Esophagus mucosa (tissue), 1 donor: ENCODE measurements at places on chromosomes 5 and 9. TPM values are rescaled to one million over a fixed set of nuclear protein-coding genes. Genes with fewer than 3 reads are reported as not detected.
A peak's percentile ranks its signal among the peaks of the same experiment; 100 is the strongest.

DNA sequence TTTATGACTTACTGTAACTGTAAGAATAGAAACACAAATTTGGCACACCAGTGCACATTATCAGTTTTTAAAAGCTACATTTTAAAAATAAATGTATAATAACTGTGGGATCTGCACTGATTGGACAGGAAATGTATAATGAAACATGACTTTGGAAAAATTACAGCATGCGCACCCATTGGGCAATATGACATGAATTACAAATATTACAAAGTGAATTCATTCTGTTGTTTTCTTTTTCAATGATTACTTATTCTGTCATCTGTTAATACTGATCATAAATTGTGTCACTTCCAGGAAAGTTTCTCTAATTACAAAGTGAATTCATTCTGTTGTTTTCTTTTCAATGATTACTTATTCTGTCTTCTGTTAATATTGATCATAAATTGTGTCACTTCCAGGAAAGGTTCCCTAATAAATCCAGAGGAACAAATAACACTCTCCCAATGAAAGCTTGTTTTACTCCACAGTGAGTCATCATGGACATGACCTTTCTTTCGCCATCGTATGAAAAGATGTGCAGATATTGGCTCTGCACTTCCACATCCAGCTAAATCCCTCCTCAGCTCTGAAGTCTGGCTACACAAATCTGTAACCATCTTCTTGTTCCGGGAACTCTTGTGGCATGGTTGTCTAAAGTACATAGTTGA lies 297.0 kb upstream of the HAPLN1 start:
- ATAC-seq = no peak

DNA sequence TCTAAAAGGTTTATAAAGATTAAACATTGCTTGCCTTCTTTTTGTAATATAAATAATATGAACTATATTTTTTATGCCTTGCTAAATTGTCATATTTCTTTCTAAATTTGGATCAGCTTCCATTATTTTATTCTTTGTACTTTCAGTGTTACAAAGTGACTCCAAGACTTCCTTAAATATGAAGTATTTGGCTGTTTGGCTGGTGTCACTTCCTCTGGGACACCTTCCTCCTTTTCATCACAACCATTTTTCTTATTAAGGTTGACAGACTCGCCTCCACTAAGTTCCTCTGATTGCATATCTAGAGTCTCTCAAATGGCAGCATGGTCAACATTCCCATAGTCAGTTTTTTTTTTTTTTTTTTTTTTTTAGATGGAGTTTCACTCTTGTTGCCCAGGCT lies 73.8 kb upstream of the SLC1A1 start:
- no peak for ATAC-seq

- ATAC-seq = no peak
Observed at GRCh38 chr9:29311221-29311620, 1737.9 kb upstream of the C9orf72 start.

MYMK gene
- total RNA-seq = not detected

DNA sequence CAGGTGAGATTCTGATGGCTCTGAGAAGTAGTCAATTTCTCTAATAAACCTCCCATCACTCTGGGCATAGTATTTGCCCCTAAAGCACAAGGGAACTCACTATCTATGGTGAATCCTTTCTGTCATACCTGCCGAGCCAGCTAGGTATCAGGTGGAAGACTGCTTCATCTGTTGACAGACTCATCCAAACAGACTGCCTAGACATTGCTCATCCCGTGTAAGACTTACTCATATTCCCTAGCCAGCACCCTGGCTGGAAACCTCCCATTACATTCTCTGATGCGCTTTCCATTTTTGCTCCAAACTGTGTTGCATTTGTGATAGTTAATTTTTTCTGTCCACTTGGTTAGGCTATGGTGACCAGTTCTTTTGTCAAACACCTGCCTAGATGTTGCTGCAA lies 595.9 kb downstream of the DNAH5 start:
- ATAC-seq = no peak

GRCh38 chr9:106074006-106074405 lies 379.7 kb downstream of the TMEM38B start:
- ATAC-seq = no peak

DNA sequence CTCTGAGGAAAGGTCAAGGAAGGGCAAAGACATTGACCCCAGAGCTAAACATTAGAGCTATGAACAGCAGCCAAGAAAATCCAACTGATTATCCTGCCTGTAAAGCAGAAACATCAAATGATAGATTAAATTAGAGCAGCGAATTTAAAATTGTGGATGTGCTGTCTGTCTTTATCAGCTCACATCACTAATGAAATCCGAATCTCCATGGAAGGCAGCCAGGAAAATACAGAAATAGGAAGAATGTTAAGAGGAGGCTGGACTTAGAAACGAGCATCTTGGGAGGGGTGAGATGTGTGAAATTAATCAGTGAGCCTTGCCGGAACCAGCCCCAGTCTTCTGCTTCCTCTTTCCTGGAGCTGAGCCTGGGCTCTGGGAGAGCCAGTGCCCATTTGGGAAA lies 191.0 kb downstream of the PJA2 start:
- no peak for ATAC-seq

- ATAC-seq = no peak
Observed at GRCh38 chr5:61575103-61575502, 243.0 kb downstream of the ZSWIM6 start.

DNA sequence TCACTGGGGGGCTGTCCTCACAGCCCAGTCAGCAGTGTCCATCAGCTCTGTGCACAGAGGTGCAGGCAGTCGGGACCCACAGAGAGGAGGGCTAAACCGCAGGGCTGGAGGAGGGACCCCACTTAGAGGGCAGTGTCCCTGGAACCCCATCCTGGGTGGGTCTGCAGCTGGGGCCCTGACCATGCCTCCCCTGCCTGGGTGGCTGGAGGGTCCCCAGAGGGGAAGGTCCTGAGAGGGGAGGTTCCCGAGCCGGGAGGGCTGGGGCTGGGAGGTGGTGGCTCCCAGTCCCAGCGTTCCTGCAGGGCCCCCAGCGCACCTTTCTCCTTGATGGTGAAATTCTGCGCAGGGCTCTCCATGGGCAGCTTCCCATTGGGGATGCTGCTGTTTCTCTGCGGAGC lies 32.7 kb downstream of the EXOC3 start:
- no peak for ATAC-seq

DNA sequence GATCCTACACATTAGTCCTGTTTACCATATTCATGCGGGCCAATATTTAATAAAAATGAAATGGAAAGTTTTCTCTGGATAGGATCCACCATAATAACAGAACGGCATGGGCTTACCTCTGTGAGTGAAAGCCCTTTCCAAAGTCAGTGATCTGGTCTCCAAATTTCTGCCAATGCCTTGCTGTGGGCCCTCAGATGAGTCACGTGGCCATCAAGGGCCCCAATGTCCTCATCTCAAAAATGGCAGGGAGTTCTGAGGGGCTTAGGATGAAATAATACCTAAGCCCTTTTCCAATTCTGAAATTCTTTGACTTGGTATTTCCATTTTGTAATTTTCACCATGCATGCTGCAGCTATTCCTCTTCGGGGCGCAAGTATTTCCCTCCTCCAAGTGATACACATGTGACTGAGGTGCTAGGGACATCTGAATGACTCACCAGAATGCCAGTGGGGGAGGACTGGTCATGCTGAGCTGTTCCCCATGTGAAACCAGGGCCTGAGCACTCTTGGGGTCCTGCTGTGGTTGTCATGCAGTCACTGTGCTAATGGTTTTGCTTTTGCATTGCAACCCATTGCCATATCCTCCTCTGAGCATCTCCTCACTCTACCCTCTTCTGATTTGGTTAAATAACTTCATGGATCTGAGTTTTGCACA lies 35.0 kb downstream of the ITK start:
- ATAC-seq = no peak

DNA sequence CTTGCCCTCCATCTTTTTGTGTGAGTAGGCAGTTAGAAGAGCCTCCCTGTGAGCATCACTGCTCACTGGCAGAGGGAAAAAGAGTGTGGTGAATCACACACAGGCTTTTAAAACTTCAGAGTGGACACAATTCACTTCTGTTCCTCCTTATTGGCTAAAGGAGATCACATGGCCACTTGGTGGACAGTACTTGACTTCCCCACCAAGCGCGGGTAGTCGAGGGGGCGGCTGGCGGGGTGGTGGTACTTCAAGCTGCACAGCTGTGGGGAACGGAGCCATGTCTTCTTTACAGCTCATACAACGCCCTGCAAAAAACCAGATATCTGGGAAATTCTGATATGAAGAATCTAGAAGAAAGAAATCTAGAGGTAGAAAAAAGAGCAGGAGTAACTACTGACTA lies 95.4 kb downstream of the PAM start:
- no peak for ATAC-seq

- ATAC-seq = no peak
Observed at GRCh38 chr5:23268136-23268535, 239.3 kb upstream of the PRDM9 start.

TRIM7 gene
- 36.9 TPM for total RNA-seq

DNA sequence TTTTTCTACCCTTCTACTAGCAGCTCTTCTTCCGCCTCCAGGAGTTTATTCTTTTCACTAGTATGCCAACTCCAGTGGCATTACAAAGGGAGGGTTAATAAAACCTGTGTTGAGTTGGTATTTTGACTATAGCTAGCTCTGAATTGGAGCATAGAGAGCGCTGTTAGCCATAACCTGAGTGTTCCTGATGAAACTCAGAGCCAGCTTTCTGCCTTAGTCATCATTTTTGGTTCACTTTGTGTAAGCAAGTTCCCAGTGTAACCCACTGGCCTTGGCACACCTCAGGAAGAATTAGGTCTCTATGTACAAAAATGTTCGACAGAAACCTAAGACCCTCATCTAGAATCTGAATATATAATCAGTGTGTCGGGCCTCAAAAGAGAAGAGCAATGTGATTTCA lies 238.9 kb downstream of the NR3C1 start:
- no peak for ATAC-seq

DNA sequence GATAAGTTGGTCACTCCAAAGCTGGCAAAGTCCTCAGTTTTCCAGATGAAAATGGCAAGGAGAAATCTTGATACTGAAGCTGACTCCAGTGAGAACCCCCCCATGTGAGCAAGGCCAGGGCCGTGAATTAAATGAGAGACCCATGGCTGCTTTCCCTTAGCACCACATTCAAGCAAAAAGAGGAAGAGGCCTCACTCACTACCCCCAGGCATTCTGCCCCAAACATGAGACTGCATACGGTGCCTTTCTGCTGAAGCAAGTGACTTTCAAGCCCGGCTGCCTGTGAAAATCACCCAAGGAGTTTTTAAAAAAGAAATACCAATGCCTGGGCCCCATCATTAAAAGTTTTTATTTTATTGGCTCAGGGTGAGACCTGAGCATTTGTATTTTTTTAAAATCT lies 66.9 kb downstream of the TMEM252 start:
- ATAC-seq = no peak

DNA sequence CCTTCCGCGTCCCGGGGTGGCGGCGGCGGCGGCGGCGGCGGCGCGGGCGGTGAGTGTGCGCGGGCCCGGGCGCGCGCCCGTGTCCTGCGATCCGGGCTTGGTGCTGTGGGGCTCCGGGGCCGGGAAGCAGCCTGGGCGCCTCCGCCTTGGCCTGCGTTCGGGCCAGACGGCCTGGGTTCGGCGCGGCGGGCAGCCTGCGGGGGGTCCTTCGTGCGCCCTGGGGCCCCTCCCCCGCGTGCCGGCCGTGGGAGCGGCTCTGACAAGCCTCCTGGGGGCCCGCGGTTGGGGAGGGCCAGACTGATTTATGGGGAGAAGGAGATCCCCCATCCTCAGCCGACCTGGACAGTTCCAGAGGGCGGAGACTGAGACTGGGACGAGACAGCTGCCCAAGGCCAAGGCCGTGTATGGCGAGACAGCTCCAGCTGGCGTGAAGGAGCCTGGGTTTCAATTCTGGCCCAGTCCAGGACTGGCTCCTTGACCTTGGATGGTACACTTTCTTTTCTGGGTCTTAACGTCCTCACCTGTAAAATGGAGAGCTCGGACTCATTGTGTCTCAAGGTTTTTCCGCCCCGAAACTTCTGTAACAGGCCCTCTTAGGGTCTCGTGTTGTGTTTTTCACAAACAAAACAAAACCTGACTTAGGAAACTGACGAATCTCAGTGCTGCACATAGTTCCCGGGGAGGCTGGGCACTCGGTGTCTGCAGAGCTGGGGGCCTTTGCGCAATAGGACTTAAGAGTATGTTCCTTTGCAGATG lies 603 bp downstream of the TMEM268 start:
- ATAC-seq = peak; percentile 68

PCDHB7 gene
- 0.20 TPM for total RNA-seq

LPAR1 gene
- total RNA-seq = 7.5 TPM

GRCh38 chr9:2761424-2761823 lies 44.1 kb downstream of the KCNV2 start:
- ATAC-seq = no peak

- ATAC-seq = no peak
Observed at GRCh38 chr9:97849980-97850379, 3.0 kb upstream of the FOXE1 start.

DNA sequence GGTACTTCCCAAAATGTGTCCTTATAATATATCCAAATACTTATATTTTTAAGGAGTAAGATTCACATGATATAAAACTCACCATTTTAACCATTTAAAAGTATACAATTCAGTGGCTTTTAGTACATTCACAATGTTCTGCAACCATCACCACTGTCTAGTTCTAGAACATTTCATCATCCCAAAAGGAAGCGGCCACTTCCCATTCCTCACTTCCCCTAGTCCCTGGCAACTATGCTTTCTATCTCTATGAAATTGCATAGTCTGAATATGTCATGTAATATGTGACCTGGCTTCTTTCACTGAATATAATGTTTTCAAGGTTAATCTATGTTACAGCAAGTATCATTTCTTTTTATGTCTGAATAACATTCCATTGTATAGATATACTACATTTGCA lies 615.1 kb upstream of the SGCD start:
- no peak for ATAC-seq

DNA sequence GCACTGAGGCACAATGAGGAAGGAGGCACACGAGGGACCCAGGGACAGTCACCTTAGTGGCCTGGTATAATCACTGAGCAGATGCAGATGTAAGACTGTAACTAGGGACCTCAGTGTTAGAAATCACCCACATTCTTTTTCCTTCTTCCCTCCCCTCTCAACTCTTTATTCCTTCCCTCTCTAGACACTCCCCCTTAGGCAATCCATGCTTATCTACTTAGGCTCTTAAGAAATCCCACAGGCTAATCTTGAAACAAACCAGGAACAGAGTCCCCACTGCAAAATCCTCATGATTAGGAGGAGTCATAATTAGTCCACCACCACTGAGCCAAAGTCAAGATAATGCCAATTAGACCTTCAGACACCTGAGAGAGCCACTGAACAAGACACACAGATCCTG lies 84.7 kb downstream of the ELAVL2 start:
- no peak for ATAC-seq
